ENCODE measurements at places on chromosomes 7 and 10.

- no peak for DNase-seq
These were observed 6.7 kb downstream of the TES start for GRCh38 chr7:116216956-116217571.

- DNase-seq = no peak
These were observed 7.1 kb downstream of the PI4K2A start for GRCh38 chr10:97647556-97647955.

DNA sequence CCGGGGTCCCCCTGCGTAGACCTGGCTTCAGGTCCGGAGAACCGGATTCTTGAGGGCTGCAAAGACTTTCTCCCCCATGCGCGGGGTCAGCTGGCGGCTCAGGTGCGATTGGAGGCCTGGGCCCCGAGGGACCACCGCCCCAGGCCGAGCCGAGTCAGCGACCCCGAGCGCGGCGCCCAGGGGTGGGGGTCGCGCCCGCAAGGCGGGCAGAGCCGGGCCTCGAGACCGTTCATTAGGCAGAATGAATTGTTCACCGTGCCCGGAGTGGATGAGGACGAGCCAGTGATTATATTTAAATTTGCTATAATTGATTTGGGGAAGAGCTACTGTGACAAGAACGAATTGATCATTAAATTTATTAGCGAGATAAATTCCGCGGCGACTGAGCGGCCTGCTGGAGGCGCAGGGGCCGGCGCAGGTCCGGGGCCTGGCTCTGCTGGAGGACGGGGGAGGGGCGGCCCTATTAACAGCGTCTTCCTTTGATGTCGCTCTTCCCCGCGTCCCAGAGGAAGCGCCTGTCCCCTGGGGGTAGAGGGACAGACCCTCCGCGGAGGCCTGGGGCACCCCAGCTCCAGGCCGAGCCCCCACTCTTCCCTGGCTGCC, 7.5 kb downstream of the MNX1 start:
- DNase-seq = no peak

DNA sequence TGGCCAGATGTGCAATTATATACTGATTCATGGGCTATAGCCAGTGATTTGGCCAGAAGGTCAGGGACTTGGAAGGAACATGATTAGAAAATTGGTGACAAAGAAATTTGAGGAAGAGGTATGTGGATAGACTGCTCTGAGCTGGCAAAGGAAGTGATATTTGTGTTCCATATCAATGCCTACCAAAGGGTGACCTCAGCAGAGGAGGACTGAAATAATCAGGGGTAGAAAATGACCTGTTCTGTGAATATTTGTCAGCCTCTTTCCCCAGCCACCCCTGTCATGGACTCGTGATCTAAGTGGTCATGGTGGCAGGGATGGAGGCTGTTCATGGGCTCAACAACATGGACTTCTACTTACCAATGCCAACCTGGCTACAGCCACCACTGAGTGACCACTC, 47.0 kb downstream of the PTPRE start:
- no peak for DNase-seq

GRCh38 chr7:139682136-139683013, 95.4 kb downstream of the HIPK2 start:
- DNase-seq = peak; percentile 74

- DNase-seq = no peak
These were observed 378.5 kb upstream of the SEMA3C start for GRCh38 chr7:81297317-81297716.

DNA sequence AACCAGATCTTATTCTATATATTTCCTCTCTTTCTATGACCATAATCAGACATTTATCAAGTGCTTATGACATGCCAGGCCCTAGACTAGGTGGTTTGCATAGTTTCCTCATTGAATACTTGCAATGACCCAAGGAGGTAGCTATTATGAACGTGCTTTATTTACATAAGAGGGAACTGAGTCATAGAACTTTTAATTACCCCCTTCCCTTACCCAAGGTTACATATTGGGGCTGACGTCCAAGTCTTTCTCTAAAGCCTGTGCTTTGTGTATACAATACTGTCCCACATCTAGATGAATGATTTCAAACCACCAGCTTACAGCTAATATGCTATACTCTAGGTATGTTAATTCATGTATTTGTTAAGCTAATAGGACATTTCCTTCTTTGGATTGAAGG, 91.9 kb upstream of the NPY start:
- DNase-seq = no peak

GRCh38 chr10:12735843-12736462, 265.6 kb downstream of the CCDC3 start:
- DNase-seq = no peak

DNA sequence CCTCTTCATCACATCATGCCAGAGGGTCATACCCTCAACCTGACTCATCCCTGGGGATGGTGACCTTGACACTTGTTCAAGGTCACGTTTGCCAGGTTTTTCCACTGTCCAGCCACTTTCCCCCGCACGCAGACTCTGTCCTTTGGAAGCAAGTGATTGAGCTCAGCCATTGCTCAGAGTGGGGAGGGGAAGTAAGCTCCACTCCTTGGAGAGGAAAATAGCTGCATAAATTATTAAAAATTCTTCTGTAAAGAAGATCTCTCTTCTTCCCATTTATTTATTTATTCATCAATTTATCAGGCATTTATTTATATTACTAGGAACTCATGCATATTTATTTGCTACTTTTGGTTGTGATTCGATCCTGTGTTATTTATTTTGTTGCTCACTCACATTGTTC, 88.0 kb downstream of the GLRX3 start:
- DNase-seq = peak; percentile 6

GRCh38 chr10:72016608-72017300, 52.6 kb downstream of the CHST3 start:
- DNase-seq = no peak

GRCh38 chr10:91909117-91909677, at the start of gene FGFBP3:
TSS of gene FGFBP3 (minus strand) at chr10:91909486. CDS start at chr10:91908969, 517 bp downstream.
- DNase-seq = peak; percentile 72

GRCh38 chr10:75708060-75708459, 276.6 kb downstream of the LRMDA start:
- no peak for DNase-seq

- no peak for DNase-seq
These were observed 377.7 kb upstream of the NUPR2 start for GRCh38 chr7:56493704-56494450.

DNA sequence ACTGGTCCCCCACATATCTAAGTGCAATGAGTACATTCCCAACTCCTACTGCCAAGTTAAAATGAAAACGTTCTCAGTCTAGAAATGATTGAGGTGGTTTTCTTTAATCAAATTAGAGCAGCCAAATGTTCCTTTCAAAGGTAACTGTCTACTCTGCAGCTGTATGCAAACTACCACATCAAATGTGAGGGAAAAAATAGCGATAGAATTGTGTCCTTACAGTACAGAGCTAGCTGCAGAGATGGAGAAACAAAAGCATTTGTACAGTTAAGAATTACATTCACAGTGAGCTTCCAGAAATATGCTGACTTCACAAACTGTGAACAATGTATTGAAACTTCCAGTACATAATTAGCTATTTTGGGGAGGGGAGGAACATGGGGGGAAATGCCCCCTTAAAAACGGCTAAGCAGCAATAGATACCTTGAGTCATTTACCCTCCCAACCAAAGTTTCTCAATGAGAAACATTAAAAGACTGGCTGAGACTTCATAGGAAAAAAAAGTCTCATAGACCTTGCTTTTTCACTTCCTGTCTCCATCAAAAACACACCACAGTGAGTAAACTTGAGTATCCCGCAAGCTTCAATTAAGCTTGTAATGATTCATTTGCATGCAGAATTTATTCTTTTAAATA, 22.9 kb downstream of the CDK6 start:
- no peak for DNase-seq

DNA sequence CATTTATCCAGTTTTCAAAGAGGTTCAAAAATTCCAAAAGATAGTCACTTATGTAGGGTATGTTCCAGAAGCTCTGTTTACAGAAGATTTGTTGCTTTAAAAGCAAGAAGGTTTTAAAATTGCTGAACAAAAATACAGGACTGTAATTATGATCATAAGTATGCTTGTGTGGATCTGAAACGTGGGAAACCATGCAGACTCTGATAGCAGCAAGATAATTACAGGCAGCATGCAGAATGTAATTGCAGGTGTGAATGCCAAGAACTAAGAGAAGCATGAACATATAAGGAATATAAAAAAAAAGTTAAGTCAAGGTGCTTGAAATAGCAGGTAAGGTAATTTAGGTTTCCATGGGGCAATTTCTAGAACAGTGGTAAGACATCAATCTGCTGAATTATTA, 405.7 kb downstream of the ARL4A start:
- no peak for DNase-seq

GRCh38 chr7:37918526-37918925, 1.9 kb upstream of the SFRP4 start:
- no peak for DNase-seq

DNA sequence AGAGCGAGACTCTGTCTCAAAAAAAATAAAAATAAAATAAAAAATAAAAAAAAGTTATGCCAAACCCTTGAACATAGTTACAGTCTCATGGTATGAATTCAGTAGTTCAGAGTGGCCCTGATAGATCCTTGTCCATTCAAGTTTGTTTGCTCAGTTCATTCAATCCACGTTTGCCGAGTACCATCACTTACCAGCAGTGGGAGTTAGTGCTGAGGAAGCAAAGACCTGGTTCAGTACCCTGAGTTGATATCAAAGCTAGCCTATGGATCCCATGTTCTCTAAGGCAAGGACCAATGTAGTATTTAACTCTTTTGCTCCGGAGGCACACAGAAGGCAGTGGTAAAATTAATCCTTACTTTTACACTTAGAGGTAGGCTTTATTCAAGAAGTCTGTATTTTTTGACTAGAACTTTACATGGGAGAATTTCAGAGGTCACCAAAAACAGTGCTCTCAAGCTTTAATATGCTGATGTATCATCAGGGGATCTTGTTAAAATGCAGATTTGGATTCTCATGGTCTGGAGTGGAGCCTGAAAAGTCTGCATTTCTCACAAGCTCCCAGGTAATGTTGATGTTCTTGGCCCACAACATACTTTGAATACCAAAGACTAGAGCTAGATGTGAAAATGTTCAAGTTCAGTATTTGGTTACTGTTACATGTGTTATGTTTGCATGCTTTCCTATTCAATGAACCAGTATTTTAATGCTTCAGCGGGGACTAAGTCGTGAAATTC, 38.1 kb upstream of the HBP1 start:
- no peak for DNase-seq

- DNase-seq = no peak
These were observed 56.4 kb downstream of the NEUROD6 start for GRCh38 chr7:31284106-31284505.

DNA sequence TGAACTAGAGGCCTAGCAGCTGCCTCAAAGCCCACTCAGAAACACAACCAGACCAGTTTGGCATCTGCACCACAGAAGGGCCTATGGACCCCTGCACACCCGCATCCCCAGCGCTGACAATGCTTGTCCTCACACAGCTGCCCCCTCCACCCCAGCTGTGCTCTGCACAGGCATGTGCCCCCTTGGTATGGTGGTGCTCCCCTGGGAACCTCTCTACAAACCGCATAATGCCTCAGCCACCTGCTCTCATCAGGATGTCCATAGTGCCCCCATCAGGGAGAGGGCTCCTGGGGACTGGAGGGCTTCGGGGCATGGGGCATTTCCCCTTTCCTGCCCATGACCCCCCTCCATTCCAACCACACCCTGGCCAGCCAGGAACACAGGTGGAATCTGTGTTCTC, 347.5 kb downstream of the GRID1 start:
- DNase-seq = no peak

DNA sequence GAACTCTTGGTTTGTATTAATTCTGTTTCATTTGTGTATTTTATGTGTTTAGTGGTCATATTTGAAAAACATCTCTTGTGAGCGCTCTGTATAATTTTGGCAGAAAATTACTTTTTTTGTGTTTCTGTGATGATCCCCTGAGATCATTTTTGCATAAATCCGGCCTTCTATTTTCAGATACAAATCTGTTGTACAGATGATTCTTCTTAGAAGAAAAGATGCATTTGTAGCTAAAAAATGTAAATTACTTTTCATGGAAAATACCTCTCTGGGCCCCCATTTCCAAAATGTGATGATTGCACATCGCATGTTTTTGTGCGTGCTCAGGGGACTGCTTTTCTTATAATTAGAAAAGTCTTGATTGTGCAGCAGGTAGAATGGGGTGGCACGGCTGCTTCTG, 395.4 kb downstream of the LRMDA start:
- DNase-seq = no peak

DNA sequence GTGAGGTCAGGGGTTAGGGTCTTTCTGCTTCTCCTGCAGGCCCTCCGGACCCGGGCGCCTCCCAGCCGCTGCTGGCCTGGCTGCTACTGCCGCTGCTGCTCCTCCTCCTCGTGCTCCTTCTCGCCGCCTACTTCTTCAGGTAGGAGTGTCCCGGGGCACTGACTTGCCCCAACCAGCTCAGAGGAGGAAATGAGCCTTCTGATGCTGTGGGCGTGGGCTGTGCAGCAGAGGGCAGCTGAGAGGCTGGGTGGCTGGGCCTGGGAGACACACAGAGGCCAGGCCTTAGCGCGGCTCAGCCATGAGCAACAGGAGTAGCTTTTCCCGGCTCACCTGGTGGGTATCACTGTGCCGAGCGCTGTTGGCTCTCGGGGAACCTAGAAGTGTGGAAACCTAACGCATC, 78.9 kb downstream of the MKI67 start:
- peak; percentile 94 for DNase-seq

DNA sequence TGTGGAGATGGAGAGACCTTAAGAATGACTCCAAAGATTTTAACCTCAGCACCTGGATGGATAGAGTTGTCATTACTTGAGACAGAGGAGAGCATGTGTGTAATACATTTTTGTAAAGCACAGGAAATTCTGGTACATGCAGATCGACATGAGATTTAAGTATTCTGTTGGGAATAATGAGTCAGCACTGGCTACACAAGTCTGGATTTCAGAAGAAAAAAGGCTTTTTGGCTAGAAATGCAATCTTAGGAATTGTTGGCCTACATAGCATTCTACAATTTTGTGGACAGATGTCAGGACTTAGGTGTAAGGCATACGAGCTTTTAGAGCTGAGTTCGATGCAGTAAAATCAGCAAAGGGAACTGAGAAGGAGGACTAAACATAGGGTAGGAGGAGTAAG, 24.1 kb upstream of the ANKRD30A start:
- no peak for DNase-seq

DNA sequence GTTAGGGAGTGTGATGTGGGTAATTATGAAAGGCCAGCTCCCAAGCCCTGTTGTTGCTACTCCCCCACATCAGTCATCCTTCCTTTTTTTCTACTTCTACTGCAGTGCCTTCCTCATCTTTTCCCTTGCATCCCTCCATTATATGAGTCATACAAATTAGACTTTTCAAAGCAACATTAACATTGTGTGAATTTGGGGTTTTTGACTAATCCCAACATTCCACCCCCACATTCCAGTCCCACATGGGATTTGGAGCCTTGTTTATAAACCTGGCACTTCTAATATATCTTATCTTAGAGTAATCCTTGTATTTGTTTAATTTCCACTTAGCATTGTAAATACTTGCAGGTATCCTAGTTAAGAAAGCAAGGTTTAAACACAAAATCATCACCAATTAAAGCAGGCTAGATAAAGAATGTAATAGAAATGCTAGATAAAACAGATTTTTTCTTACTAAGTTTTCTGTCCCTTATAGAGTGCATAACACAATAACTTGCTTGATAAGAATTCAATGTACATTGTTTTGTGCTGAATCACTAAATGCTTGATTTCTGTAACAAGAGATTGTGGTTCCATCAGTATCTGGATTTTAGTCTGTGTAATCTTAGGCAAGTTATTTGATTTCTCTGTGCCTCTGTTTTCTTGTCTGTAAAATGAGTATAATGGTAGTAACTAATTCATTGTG, 165.8 kb downstream of the CFTR start:
- DNase-seq = no peak

GRCh38 chr7:47633134-47633533, 51.2 kb upstream of the TNS3 start:
- no peak for DNase-seq
